Cardiac fibroblast (primary cell): ENCODE measurements at places on chromosomes 16 and 17.
A peak's percentile ranks its signal among the peaks of the same experiment; 100 is the strongest.

DNA sequence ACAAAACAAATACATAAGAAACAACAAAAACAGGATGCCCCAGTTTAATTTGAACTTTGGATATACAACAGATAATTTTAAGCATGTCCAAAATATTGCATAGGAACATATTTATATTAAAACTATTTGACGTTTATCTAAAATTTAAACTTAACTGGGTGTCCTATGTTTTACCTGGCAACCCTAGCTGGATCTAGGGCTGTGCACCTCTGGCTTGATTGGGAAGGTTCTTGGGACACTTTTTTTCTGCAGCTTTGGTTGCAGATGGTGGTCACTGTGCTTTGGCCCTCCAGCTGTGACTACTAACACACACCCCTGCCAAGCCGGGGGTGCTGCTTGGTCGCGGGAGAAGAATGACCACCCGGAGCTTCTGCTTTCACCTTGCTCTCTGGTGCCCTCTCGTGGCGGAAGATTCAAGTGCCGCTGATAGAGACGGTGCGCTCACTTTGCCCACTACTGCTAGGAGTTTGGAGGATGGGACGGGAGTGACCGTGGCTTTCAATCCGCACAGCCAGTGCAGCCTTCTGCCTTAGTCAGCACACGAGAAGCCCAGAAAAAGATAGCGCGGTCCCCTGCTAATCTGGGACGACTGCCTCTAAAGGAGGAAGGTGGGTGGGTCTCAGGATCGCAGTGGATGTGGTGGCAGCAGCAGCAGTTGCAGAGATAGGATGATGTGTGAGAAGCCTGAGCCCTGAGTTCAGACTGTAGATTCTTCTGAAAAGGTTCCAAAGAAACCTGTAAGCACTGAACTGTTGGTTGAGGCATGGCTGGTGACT lies 6.7 kb downstream of the SPACA3 start:
- DNase-seq, result peak; percentile 73

GRCh38 chr17:77322514-77323412 lies 182.0 kb downstream of the SEC14L1 start:
- peak; percentile 99 for DNase-seq

- no peak for DNase-seq
These were observed 691 bp downstream of the USB1 start for GRCh38 chr16:58001781-58002415.

GRCh38 chr16:51404386-51404785 lies 253.3 kb upstream of the SALL1 start:
- no peak for DNase-seq

DNA sequence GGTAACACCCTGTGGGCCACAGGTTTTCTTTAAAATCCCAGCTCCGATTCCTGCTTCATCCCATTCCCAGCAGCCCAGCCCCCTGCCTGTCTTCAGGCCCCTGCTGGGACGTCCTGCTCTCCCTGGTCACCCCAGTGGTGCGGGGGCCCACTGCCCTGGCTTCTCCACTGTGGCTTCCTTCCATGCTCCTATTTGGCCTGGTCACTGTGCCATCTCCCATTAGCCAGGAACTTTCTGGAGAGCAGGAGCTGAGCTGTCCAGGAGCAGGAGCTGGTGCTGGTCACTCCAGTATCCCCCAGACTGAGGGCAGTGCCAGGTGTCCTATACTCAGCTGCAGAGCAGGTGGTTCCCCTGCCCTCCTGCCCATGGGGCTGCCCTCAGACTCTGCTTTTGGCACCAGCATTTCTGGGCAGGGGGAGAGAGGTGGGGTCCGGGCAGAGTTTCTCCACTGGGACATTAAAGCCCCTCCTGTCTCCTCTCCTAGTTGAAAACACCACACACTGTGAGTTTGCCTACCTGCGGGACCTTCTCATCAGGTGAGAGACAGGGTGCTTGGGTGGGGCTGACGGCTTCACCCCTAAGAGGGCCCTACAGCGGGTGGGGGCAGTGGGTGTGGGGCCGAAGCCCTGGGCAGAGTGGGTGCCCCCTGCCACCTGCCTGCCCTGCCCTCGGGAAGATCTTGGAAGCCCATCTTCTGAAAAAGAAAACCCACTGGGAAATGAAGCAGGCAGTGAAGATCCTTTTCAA lies 356.2 kb downstream of the SEC14L1 start:
- DNase-seq, result no peak

DNA sequence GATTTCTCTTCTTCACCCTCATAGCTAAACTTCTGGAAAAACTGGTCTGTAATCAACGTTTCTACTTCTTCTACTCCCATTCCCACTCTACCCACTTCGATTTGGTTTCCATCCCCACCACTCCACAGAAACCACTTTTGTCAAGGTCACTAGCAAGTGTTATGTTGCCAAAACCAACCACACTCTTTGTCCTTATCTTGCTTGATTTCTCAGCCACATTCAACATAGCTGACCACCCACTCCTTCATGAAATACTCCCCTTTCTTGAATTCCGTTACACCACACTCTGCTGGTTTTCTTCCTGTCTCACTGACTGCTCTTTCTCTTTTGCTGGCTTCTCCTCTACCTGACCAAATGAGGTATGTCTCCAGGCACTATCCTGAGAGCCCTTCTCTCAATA lies 11.9 kb downstream of the IKZF3 start:
- DNase-seq, result no peak

GRCh38 chr17:18896146-18896545 lies 38.2 kb downstream of the PRPSAP2 start:
- DNase-seq, result no peak

- DNase-seq, result no peak
These were observed 177.4 kb downstream of the RBFOX1 start for GRCh38 chr16:7509963-7510601.

- DNase-seq, result peak; percentile 80
These were observed 3.2 kb downstream of the NDE1 start for GRCh38 chr16:15653227-15653626.

- DNase-seq, result peak; percentile 36
These were observed 25.9 kb upstream of the FAAP100 start for GRCh38 chr17:81578038-81578441.
